Dorsolateral prefrontal cortex (tissue), 122 donors: ENCODE measurements at places on chromosomes 12 and 14. TPM values are rescaled to one million over a fixed set of nuclear protein-coding genes. Genes with fewer than 3 reads are reported as not detected.

Gene ARHGEF25
- total RNA-seq, result 94.7 TPM

Gene MYO1H
- not detected for total RNA-seq

Gene CD163
- 27.4 TPM for total RNA-seq

Gene ACVR1B
- total RNA-seq, result 37.8 TPM

Gene CEBPE
- not detected for total RNA-seq

Gene OTX2
- total RNA-seq, result not detected

Gene HOXC10
- not detected for total RNA-seq

Gene OGFOD2
- total RNA-seq, result 17.6 TPM

Gene CLEC7A
- total RNA-seq, result 5.4 TPM

Gene KLRK1
- total RNA-seq, result 0.83 TPM

Gene RFX4
- total RNA-seq, result 24.2 TPM

Gene SLC16A7
- 17.5 TPM for total RNA-seq

Gene SLC38A4
- total RNA-seq, result not detected

Gene GPR137C
- total RNA-seq, result 26.4 TPM

Gene RDH12
- 0.92 TPM for total RNA-seq

Gene RHEBL1
- 6.0 TPM for total RNA-seq

Gene ASPG
- total RNA-seq, result 0.43 TPM

Gene CYP27B1
- 0.32 TPM for total RNA-seq

Gene SBNO1
- 53.1 TPM for total RNA-seq

Gene RESF1
- total RNA-seq, result 41.0 TPM

Gene ESPL1
- 0.13 TPM for total RNA-seq
